Activated CD8-positive, alpha-beta memory T cell treated with anti-CD3 and anti-CD28 coated beads, Interleukin-2, amount 10 ng/mL, durations not matched to agents 7 days and 5 days (primary cell): ENCODE measurements at places on chromosomes 5 and 9. TPM values are rescaled to one million over a fixed set of nuclear protein-coding genes. Genes with fewer than 3 reads are reported as not detected.

DNA sequence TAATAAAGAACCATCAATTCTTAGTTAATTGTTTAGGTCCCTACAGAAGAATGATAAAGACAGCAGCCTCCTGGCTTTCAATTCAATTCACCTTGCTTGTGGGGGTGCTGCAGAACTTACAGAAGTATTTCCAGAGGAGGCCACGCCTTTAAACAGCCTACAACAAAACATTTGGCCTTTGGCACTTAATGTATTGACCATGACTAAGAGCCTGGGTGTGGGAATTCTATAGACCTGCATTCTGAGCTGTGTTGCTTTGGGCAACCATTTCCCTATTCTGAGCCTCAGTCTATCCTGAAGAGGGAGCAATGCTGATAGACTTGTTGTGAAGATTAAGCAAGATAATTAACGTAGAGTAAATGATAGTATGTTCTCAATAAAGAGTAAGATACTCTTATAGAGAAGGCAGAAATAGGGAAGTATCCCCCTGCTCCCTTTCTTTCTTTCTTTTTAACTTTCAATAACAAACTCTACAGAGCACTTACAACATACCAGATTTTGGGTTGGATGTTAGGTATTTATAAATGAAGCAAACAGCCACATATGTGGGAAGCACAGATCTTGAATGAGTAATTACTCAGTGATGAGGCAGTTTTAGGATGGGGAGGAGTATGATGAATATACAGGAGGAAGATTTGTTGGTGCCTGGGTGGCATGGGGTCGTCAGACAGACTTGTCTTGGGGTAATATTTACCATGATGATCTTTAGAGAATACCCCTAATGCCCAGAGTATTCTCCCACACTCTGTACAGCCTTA lies 28.4 kb downstream of the PAPPA start:
- no peaks in the 10 kb centered on the region for H3K27me3 ChIP-seq
- no peaks in the 10 kb centered on the region for H3K36me3 ChIP-seq
- H3K4me3 ChIP-seq = no peak overlapping the region
- H3K4me1 ChIP-seq = no peaks in the 10 kb centered on the region
- no peak overlapping the region for H3K27ac ChIP-seq
- no peak for DNase-seq

STPG3 gene
- total RNA-seq = not detected

- H3K27ac ChIP-seq = no peak overlapping the region
- no peaks in the 10 kb centered on the region for H3K27me3 ChIP-seq
- DNase-seq = no peak
- H3K4me1 ChIP-seq = peaks cover 2% of the 10 kb centered on the region
- peaks cover 51% of the 10 kb centered on the region for H3K36me3 ChIP-seq
Measured at GRCh38 chr5:169744336-169744735, 107.3 kb downstream of the DOCK2 start.

DNA sequence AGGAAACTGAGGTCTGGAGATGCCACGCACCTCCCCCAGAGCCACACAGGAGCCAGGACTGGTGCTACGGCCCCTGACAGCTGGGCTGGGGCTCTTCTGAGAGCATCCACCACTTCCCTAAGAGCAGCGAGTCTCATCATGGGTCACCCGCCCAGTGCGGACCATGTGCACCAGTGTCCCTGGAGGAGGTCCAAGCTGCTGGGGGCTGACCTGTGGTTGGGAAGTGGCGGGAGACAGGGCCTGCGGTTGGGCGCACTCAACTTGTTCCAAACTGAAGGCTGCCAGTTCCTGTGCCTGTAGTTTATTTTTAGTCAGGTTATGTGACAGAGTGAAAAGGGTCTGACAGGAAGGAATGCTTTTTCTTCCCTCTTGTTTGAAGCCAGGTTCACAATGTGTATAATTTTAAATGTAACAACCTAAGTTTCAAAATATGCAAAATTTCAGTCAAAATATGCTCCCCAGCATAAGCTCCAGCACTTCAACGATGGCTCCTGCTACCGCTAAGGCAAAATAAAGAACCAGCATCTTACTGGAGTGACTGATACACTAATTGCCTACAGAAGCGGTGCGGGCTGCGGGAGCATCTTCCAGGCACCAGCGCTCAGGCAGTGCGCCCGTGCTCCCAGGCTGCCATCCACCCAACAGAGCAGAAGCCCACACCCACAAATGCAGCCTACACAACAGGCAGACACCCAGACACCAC lies 14.8 kb downstream of the BARHL1 start:
- peaks cover 3% of the 10 kb centered on the region for H3K36me3 ChIP-seq
- H3K27me3 ChIP-seq = peaks cover 3% of the 10 kb centered on the region
- H3K4me3 ChIP-seq = no peak overlapping the region

GRCh38 chr9:114869845-114870244 lies 60.5 kb downstream of the TNFSF8 start:
- peak overlapping the region; percentile 77 for H3K27ac ChIP-seq
- H3K4me3 ChIP-seq = no peak overlapping the region
- H3K4me1 ChIP-seq = peaks cover 30% of the 10 kb centered on the region
- H3K36me3 ChIP-seq = peaks cover 49% of the 10 kb centered on the region

DNA sequence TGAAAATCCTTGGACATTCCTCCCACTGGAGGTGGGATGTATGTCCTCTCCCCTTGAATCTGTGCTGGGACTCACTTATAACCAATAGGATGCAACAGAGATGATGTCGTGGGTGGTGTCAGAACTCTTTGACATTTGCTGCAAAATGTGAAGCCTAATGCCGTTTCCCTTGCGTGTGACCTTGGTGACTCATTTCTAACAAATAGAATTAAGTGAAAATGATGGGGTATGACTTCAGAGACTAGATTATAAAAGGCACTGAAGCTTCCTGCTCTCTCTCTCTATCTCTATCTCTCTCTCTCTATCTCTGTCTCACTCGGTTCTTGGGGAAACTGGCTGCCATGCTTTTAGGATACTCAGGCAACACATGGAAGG lies 126.1 kb upstream of the STC2 start:
- H3K36me3 ChIP-seq = no peaks in the 10 kb centered on the region
- no peaks in the 10 kb centered on the region for H3K27me3 ChIP-seq
- H3K4me3 ChIP-seq = no peak overlapping the region
- H3K27ac ChIP-seq = no peak overlapping the region
- peaks cover 1% of the 10 kb centered on the region for H3K4me1 ChIP-seq

ECSCR gene
- total RNA-seq = 0.29 TPM

DNA sequence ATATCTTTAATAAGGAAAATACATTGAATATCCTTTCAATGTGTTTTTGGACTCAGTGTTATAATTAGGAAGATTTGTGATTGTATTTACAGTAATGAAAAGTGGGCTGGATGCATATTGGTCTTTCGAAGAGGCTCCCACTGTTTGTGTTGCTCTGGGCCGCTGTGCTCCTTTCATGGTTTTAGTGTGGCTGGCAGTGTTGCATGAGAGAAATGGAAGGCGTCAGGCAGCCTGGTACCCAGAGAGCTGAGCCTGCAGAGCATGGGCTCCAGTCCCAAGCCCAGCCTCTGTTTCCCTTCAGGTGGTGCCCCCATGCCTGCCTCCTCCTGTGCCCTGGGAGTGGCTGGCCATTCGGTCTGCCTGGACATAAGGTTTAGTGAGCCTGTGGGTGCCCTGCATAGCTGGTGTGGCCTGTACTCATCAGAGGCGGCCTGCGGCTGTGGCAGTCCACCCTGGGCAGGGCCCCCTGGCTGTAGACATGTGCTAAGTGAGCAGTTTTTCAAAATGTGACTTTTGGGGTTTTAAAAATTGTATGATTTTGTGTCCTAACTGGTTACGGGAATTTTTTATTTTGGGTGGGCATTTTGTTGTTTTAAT lies 27.4 kb upstream of the FAM120AOS start:
- no peak overlapping the region for H3K4me3 ChIP-seq
- H3K27ac ChIP-seq = peak overlapping the region; percentile 24
- H3K4me1 ChIP-seq = peaks cover 21% of the 10 kb centered on the region
- H3K36me3 ChIP-seq = peaks cover 60% of the 10 kb centered on the region
- H3K27me3 ChIP-seq = no peaks in the 10 kb centered on the region

DNA sequence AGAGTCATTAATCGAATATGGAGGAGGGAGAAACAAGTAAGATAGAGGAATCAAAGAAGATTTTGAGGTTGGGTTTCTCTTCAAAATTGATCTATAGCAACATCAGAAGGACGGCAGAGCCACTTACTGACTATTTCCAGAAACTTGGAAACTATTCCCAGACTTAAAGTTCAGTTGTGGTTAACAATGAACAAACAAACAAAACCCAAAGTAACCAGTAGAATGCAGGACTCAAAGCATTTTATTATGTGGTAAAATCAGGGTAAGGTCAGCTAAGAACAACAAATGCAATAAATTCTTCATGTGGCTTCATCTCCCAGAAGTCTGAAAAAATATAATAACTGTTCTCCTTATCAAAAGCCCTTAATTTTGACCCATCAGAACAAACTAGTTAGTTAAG lies 54.9 kb upstream of the OSMR start:
- no peak overlapping the region for H3K4me3 ChIP-seq
- no peaks in the 10 kb centered on the region for H3K4me1 ChIP-seq
- no peaks in the 10 kb centered on the region for H3K36me3 ChIP-seq
- peaks cover 26% of the 10 kb centered on the region for H3K27me3 ChIP-seq
- no peak for DNase-seq

DNAI1 gene
- total RNA-seq = not detected

- no peak overlapping the region for H3K27ac ChIP-seq
- H3K36me3 ChIP-seq = peaks cover 34% of the 10 kb centered on the region
- H3K27me3 ChIP-seq = no peaks in the 10 kb centered on the region
- H3K4me3 ChIP-seq = no peak overlapping the region
- H3K4me1 ChIP-seq = peaks cover 36% of the 10 kb centered on the region
Measured at GRCh38 chr5:143360755-143361154, 42.7 kb downstream of the NR3C1 start.

DNA sequence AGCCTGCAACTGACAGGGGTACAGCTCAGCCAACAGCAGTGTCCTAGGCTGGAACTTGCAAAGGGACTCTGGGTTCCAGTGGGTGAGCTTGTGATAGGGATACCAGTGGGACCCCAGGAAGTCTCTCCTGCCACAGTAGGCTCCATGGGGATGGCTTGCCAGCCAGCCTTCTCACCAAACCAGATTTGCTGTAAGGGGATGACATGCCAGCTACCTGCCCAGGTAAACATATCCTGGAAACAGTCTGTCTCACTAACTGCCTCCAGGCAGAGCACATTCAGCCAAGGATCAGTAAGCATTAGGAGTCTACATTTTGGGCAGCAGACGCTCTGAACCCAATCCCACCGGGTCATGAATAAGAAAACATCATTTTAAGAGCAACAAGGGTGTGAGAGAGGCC lies 49.9 kb downstream of the SIL1 start:
- H3K4me1 ChIP-seq = peaks cover 12% of the 10 kb centered on the region
- no peak for DNase-seq
- H3K27ac ChIP-seq = no peak overlapping the region
- H3K36me3 ChIP-seq = no peaks in the 10 kb centered on the region

- H3K4me3 ChIP-seq = peak overlapping the region; percentile 97
- peaks cover 2% of the 10 kb centered on the region for H3K27me3 ChIP-seq
- H3K4me1 ChIP-seq = peaks cover 21% of the 10 kb centered on the region
Measured at GRCh38 chr5:134177369-134178095, 782 bp upstream of the SKP1 start.

DNA sequence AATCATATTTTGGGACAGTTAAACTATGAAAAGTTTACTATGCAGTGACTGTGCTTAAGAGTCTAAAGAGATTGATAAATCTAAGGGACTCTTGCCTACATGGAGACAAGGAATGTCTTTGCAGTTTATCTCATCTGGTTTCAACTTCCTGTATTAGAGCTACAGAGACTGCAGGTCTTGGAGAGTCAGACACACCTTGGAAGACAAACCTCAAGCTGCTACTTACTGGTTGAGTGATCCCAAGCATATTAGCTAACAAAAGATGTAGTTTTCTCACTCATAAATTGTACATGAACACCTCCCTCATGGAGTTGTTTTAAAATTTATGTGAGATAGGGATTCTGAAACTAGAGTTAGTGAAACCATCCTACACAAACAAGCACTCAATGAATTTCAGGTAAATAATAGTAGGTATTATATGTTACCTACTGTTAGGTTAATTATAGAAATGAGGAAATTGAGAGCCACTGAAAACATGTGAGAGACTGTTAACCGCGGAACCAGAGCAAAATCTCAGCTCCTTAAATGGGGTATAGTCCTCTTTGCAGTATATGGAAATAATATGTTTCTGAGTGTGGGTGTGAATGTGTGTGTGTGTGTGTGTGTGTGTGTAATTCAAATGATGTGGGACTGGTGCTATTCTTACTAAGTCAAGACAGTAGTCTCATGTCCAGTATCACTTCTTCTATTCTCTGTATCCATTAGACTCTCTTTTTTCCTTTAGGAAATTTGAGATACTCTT lies 752.1 kb downstream of the DTWD2 start:
- DNase-seq = no peak
- no peaks in the 10 kb centered on the region for H3K36me3 ChIP-seq
- H3K4me1 ChIP-seq = no peaks in the 10 kb centered on the region

SOX30 gene
- total RNA-seq = not detected

DNA sequence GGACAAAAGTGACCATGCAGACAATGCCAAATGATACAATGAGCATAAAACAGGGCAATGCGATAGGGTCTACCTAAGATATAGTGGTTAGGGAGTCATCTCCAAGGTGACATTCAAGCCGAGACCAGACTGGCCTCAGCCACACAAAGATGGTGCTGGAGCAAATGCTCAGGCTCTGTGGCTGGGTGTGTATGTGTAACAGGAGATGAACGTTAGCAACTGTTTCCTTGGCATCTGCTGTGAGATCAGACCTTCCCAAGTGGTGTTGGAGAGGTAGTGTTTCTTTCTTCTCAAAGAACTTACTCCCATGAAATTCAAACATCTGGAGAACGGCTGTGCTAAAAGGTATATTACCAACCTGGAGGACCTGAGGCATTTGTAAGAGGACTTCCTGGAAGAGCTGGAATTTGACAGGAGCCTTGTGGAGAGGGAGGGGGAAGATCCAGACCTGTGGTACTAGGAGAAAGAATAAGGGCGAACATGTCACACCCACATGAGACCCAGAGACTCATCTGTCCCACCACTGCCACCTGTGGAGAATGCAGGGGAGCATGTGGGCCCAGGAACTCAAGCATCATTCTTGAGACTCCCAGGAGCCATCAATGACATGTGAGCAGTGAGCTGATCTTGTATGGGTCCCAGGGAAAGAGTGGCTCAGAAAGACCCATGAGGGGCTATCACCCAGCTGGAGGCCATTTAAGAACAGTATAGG lies 21.4 kb upstream of the ANXA6 start:
- no peak overlapping the region for H3K27ac ChIP-seq
- no peaks in the 10 kb centered on the region for H3K27me3 ChIP-seq
- peaks cover 19% of the 10 kb centered on the region for H3K36me3 ChIP-seq
- H3K4me1 ChIP-seq = no peaks in the 10 kb centered on the region

DNA sequence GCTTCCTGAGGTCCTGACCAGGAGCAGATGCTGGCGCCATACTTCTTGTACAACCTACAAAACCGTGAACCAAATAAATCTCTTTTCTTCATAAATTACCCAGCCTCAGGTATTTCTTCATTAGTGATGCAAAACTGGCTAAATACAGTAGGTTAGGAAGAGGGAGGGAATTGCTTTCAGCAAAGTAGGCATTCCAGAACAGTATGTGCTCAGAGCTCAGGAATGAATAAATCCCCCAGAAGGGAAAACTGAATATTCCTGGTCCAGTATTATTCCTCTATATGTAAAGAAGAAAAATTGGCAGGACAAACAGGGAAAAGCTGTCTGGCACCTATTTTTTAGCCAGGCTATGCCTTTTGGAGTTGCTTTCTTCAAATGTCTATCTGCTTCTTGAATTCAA lies 577.1 kb downstream of the PSAT1 start:
- no peak for DNase-seq
- H3K4me1 ChIP-seq = no peaks in the 10 kb centered on the region
- H3K27me3 ChIP-seq = no peaks in the 10 kb centered on the region
- no peak overlapping the region for H3K27ac ChIP-seq
- H3K4me3 ChIP-seq = no peak overlapping the region
